ENCODE measurements at places on chromosomes 1 and 21.

DNA sequence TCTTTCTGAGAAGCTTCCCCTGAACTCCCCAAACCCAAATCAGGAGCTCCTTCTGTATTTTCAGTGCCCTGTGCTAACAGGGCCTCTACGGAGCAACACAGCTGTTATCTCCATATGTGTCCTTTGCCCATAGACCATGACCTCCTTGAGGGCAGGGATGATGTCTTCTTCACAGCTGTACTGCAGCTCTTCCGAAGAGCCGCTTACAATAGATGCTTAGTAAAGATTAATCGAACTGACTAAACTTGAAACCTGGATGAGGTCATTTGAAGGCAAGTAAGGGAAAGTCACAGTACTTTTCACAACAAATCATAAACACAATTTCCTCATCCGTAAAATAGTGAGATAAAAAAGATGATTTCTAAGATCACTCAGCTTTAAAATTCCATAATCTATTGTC lies 4.4 kb upstream of the KCNN3 start:
- no peak for DNase-seq

GRCh38 chr1:231420959-231421545 lies 1.0 kb downstream of the EGLN1 start:
- peak; percentile 8 for DNase-seq

DNA sequence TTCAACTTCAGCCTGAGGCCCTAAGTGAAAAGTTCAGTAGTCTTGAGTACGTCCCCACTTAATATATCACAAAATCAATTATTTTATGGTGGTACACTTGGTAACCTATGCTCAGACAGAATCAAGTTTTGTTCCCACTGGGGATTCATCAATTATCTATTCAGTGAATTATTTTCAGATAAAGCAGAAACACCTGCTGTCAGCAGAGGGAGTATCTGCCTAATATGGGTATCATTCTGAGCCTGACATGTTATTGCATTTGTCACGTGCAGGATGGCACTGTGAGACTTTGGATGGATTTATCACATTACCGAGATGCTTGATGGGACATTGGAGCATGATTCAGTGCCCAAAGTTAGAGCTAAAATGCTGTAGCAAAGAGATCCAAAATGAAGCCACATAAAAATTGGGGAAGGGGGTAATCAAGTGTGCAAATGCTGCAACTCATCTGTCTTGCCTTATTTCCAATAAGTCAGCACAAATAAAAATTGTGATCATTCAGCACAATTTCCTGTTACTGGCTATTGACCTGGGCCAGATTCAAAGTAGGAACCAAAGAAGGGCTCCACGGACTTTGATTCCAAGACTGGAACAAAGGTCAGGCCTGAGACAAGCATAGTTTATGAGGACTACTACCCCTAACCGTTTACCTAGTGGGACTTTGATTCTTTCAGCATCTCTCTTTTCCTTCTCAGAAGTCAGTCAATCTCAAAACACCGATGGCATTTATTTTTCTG lies 657.6 kb downstream of the LMO4 start:
- DNase-seq, result no peak

GRCh38 chr1:202167708-202168415 lies 7.5 kb upstream of the PTPN7 start:
- DNase-seq, result no peak

DNA sequence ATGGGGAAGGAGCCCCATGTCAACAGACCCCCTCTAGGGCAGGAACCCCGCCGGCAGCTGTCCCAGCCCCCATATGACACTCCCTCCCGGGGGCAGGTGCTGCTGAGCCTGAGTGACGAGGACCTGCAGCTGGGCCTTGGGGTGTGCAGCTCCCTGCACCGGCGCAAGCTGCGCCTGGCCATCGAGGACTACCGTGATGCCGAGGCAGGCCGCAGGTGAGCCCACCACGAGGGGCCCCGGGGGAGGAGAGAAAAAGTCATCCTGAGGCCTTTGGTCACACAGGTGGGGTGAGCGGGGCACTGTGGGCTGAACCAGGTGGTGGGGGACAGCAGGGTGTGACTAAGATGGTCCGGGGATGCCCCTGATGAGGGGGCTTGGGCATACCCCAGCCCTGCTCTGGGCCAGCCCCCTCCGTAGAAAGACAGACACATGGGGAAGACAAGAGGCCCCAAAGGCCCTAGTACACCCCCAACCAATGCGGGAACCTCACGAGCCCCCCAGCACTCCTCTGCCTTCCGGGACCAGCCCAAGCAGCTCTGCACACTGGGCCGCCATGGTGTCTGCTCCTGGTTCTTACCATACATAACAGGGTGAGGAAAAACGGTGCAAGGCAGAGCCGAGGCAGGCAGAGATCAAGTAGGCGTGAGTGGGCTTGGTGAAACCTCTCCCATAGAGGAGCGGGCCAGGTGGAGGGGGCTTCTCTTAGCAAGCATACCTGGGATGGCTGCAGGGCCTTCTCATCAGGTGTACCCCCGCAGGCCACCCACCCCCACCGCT lies 58.6 kb upstream of the TMEM51 start:
- no peak for DNase-seq

GRCh38 chr1:195965475-195965874 lies 642.8 kb downstream of the KCNT2 start:
- no peak for DNase-seq

- DNase-seq, result no peak
Measured at GRCh38 chr1:208231881-208232661, 12.1 kb downstream of the PLXNA2 start.

GRCh38 chr1:1809489-1809888 lies 31.2 kb upstream of the NADK start:
- no peak for DNase-seq

DNA sequence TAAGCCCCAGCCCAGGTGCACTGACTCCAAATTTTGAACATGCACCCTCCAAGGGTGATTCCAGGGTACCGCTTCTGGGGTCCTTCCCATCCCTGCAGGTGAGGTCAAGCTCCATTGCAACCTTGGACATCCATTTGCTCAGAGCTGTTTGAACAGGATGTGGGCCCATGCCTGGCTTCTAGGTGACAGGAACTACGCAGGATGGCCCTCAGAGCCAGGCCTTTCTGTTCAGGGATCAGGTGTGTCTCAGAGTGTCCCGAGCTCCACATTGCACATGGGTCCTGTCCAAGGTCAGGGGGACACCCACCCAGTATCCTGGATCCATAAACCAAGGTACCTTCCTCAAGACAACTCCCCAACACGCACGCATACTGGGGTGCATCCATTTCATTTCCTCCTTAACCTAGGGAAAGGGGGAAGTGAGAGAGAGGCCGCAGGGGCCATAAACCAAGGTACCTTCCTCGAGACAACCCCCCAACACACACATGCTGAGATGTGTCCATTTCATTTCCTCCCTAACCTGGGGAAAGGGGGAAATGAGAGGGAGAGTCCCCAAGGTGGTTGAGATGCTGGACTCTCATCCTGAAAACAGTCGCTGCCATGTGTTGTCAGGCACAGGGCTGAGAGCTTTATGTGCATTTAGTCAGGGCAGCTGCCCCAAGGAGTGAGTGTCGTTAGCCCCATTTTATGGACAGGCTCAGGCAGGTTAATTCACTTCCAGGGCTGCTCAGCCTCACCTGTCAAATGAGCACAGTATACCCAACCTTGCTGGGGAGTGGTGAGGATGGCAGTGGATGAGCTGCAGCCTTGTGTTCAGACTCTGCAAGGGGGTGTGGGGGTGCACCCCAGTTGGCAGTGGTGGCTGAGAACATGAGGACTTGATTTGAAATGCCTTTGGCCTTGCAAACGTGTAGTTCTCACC lies 2.1 kb downstream of the SLC66A1 start:
- DNase-seq, result no peak

DNA sequence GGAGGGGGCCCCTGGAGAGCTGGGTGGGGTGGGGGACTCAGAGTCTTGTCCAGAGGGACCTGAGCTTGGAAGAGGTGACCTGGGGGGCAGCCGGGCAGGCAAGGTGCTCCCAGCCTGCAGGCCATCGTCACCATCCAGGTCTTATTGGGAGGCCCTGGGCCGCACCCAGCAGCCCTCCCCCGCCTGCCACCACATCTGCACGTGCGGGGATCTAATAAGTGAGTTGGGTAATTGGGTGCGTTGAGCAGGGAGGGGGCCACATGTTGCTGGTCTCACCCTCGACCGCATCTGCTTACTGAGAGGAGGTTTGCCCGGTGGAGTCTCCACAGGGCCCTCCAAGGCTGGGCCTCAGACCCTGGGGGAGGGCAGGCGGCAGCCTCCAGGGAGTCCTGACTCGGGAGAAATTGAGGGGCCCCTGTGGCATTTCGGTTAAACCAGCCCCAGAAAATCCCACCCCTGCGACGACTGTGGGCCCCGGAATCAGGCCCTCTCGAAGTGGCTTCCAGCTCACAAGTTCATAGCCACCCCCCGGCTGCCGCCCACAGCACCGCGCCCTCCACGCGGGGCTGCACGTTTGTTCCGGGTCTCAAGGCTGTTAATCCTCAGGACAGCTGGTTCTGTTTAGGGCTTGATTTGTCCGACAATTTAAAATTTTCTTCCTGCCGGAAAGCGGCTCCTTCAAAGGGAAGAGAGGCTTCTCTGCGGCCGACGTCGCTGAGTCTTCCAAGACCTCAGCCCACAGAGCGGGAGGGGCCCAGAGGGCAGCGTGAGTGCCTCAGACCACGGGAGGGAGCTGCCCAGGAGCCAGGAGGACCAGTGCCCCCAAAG lies 14.7 kb upstream of the COL6A2 start:
- DNase-seq, result no peak

DNA sequence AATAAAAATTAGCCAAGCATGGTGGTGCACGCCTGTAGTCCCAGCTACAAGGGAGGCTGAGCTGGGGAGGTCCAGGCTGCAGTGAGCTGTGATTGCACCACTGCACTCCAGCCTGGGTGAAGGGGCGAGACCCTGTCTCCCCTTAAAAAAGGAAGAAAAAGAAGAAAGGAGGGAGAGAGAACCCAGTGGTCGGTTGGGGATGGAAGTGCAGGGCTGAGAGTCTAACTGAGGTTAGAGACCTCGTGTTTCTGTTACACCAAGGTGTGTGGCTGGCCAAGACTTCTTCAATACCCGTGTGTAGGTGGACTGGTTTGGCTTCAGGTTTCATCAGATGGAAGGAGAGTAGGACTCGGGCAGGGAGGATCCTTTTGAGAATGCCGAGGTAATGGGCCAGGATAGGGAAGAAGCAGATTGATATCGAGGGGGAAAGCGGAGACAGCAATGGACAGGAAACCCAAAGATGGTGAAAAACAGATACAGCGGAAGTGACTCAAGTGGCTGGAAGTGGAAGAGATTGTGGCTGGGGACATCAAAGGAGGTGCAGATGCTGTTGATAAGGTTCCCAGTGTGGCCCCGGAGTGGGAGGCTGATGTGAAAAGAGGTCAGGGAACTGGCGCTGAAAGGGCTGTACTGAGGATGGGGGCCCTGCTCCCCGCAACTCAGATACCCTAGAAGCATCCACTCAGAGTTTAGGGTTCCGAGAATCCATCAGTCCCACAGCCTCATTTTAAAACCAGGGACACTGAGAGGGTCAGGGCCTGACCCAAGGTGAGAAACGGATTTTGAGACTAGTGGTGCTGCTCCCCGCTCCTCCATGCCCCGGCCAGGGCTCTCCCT lies 681 bp upstream of the UBXN10 start:
- no peak for DNase-seq

- peak; percentile 58 for DNase-seq
Measured at GRCh38 chr1:183590244-183591191, at the start of gene NCF2. Gene NCF2, minus strand, starts transcription at chr1:183590459. Its CDS starts 130 bp downstream, at chr1:183590329.

- DNase-seq, result no peak
Measured at GRCh38 chr21:42208036-42208435, 10.9 kb upstream of the ABCG1 start.
